Uterus (tissue), 4 donors: ENCODE measurements at places on chromosomes 1 and 21. TPM values are rescaled to one million over a fixed set of nuclear protein-coding genes. Genes with fewer than 3 reads are reported as not detected.

MX2 gene
- 19.0 TPM for total RNA-seq

GRCh38 chr1:22685591-22686059 lies 25.0 kb upstream of the EPHB2 start:
- peak; percentile 42 for DNase-seq

DNA sequence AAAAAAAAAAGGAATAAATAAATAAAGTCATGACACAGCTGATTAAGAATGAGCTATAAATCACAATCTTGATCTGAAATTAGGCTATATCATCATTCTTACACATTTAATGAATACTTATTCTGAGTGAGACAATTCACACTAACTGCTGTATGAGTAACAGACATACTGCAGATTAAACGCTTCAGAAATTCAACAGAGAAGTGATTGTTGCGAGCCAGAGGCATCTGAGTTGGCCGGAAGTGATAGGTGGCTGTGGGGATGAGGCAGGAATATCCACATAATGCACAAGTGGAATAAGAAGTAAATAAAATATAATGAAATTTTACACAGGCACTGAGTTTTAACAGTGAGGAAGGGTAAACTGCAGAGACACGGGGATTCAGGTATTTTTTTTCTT lies 142.4 kb downstream of the APP start:
- DNase-seq, result no peak

ABCA4 gene
- not detected for total RNA-seq

- peak; percentile 47 for DNase-seq
Measured at GRCh38 chr1:65148548-65149350, 746 bp downstream of the AK4 start.

GRCh38 chr1:74053407-74053806 lies 144.6 kb downstream of the LRRIQ3 start:
- DNase-seq, result no peak

- no peak for DNase-seq
Measured at GRCh38 chr1:209642816-209643215, 9.4 kb downstream of the LAMB3 start.

DNA sequence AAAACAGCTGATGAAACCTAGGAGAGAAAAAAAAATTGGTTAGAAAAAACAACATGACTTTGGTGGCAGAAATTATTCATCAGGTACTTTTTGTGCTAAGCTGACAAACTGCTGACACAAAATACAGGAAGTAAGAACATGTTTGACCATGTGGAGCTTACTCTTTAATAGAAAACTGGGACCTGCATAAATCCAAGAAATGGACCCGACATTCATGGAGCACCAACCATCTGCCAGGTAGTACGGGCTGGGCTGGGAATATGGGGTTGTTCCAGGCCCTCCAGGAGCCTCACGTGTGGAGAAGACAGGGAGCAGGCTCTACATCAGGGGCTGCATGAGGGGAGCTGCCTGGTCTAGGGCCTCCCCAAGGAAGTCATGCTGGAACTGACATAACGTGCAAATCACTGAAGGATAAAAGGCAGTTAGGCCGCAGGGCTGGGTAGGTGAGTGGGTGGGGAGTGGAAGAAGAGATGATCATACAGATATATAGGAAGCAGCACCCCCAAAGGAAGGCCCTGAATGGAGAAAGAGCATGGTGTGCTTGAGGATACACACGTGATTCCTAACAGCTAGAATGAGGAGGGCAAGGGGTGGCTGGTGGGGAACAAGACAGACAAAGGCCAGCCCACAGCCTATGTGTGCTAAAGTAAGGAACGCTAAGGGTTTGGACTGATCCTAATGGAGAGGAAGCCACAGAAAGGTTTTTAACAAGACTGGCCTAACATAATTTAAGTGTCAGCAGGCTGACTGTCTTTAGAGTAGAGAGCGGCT lies 26.1 kb downstream of the CD58 start:
- DNase-seq, result no peak

MCOLN3 gene
- 37.7 TPM for total RNA-seq

DNA sequence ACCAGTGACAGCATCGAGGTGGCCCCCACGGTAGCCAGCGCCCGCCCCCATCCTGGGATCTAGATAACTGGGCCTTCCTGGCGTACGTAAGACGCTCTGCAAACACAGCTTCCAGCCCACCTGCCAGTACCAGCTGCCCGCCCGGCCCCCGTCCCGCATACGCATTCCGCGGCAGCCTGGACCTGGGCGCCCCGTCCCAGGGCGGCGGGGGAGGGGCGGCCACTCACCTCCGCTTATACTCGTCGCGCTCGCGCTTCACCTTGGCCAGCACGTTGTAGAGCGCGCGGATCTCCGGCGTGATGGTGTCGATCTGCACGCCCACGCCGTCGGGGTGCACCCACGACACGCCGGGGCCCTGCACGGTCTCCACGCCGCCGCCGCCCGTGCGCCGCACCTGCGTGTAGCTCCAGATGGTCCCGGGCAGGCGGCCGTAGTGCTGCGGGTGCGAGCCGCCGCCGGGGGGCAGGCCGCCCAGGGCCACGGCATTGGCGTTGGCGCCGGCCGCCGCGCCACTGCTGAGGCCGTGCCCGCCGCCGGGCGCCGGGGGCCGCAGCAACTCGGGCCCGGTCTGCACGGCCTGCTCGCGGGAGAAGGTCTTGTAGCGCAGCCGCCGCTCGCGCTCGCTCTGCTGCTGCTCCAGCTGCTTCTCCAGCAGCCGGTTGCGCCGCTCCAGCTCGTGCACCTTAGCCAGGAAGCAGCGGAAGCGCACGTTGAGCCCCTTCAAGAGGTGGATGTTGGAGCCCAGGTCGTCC lies 859 bp downstream of the IFFO2 start:
- peak; percentile 38 for DNase-seq

GRCh38 chr1:44616991-44617702 lies 57.1 kb downstream of the TMEM53 start:
- DNase-seq, result peak; percentile 59
